ENCODE measurements at places on chromosomes 5 and 9.

- no peak for DNase-seq
These were observed 222.7 kb downstream of the MAST4 start for GRCh38 chr5:66818935-66819328.

- no peak for DNase-seq
These were observed 1.3 kb downstream of the SEMA5A start for GRCh38 chr5:9544502-9545135.

- DNase-seq: no peak
These were observed 24.6 kb downstream of the CSF2 start for GRCh38 chr5:132098151-132098594.

GRCh38 chr5:115392611-115393010 lies 96.2 kb upstream of the CCDC112 start:
- no peak for DNase-seq

- no peak for DNase-seq
These were observed 100.9 kb downstream of the MRPL36 start for GRCh38 chr5:1698589-1699316.

- no peak for DNase-seq
These were observed 76.9 kb upstream of the MINAR2 start for GRCh38 chr5:129670957-129671500.

- DNase-seq: no peak
These were observed 3.8 kb downstream of the MED27 start for GRCh38 chr9:132075853-132076252.

GRCh38 chr5:3339092-3339797 lies 256.4 kb upstream of the IRX1 start:
- no peak for DNase-seq

DNA sequence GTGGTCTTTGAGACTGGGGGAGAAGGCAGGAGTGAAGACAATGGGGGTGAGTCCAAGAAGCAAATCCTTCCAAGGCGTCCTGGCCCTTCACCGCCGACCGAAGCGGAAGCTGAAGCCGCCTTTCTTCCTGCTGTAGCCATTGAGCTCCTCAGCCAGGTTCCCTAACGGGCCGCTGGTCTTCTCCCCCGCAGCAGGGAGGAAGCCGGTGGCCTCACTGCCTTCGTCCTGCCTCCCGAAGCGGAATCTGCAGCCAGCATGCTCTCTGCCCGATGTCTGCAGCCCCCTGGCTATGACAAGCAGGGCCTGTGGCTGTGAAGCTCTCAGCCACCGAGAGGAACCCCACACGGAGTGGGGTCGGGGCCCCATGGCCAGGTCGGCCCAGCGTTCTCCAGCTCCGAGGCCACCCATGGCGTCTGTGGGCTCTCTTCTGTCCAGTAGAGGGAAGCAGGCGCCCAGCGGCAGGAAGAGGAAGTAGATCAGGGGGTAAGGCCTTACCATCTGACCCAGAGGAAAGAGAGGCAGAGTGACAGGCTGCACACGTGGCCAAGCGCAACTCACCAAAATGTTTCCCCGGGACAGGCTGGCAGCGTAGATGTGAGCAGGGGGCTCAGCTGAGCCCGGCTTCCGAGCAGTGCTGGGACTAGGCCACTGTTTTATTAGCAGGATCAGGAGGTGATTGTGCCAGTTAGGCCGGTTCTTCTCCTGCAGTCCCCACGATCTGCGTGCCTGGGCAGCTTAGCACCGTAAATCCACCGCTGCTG lies 3.1 kb downstream of the QRFP start:
- DNase-seq: no peak

GRCh38 chr5:140220698-140221064 lies 45.7 kb downstream of the CYSTM1 start:
- DNase-seq: no peak

DNA sequence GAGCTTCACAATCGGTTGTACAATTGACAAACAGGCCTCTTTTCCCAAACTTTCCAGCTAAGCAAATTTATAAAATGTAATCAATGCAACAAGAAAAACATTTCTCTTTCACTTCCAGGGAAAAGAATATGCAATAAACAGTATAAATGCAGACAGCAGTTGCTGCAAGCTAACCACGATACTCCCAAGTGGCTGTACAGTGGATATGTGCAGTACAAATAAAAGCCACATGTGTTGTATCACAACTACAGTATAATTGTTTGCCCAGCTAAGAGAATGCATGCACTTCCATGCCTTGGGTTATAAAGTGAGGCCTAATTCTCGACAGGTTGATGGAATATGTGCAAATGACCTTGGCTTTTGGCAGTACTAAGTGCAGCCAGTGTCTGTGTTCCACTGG lies 16.7 kb upstream of the PDCL start:
- no peak for DNase-seq
